ENCODE measurements at places on chromosomes 12 and 14.

GRCh38 chr12:38628288-38628687 is 277.1 kb downstream of the CPNE8 start:
- DNase-seq: no peak

DNA sequence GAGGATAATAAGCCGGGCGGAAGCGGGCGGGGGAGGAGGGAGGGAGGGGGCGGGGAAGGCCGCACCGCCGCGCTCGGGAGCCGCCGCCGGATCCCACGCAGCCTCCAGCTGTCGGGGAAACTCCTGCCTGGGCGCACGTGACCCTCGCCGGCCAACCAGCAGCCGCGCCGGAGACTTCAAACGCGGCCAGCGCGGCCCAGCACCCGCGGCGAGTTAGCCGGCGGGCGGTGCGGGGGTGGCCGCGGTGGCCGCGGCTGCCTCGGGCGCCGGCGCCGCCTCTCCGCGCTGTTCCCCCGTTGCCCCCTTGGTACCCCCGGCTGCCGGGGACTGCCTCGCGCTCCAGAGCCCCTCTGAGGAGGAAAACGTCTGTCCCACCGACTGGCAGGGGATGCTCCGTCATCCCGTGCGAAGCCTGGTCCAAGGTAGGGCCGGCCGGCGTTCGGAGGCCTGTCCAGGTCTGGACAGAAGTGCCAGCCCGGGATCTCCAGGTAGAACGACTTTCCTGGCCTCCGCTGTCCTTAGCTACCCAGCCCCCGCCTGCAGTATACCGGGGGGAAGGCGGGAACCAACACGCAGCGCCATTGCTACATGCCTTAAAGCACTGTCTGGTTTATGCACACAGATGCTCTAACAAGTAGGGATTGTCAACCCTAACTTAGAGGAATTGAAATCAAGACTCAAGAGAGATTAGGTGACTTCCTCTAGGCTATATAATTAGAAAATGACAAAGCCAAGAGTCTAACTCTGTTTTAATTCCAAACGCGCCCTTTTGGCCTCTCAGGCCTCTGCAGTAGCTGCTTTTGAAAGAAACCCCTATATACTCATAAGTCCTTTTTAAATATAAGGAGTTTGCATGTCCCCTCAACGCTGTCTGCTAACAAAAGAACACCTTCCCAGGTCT is at the start of gene YAF2:
Gene YAF2 (minus strand): TSS at position 9 of the 901 bp plus-strand sequence. CDS start 68 bp downstream, outside the sequence.
- DNase-seq: peak; percentile 90

DNA sequence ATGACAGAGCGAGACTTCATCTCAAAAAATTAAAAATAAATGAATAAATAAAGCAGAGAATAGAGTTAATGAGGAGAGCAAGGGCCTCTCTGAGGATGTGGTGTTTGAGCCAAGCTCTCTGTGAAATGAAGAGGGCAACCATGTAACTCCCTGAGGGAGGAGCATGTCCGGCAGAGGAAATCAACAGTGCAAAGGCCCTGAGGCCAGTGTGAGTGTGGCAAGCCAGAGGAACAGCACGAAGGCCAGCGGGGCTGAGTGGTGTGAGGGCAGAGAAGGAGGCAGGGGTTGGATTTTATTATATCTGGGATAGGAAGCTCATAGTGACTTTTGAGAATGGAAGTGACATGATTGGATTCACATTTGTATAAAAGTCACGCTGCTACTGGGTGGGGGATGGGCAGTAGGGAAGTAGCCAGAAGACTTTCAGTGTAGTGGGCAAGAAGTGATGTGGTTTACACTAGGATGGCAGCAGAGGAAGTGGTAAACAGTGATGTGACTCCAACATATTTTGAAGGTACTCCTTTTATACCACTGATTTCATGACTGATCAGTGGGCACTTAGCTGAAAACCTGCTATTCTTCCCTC is 10.3 kb upstream of the LRP1-AS start:
- no peak for DNase-seq

DNA sequence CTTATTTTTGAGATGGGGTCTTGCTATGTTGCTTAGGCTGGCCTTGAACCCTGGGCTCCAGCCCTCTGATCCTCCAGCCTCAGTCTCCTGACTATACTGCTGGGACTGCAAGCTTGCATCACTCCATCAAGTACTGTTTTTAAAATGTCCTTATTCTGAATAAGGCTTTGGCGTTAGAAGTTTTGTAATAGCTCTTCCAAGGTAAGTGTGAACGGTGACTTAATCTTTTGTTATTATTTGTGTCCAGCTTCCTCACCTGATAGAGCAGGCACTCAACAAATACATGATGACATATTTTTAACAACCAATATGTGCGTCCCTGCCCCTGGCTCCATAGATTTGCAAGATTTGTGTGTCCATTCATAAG is 1.4 kb downstream of the C1RL start:
- DNase-seq: no peak

- DNase-seq: no peak
These were observed 5.2 kb downstream of the DPF3 start for GRCh38 chr14:72888636-72889201.

DNA sequence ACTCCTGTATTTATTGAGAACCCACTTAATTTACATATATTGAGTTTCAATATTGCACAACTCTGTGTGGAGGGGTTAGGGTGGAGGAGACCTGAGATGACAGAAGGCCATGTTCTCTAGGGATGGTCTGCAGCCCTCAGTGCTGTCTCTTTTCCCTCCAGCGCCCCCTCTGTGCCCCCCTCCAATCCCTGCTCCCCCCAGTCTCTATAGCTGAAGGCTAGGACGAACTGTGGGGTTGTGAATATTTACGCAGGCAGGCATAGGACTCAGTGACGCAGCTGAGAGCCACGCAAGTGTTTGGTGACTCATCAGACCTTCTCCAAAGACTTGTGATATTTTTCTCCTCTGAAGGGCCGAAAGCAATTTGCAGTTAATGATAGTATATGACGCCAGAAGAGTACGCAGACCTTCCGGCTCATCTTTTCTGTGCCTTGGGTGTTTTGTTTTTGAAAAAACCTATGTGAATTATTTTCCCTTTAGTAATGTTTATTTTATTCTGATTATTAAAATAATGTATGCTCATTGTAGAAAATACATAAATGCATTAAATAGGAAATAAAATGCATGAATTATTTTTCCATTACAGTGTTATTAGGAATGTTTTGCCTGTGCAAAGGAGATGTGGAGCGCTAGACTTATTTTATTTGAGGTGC is 85.3 kb downstream of the SLC25A47 start:
- DNase-seq: no peak

- DNase-seq: no peak
These were observed 12.0 kb downstream of the SLC15A4 start for GRCh38 chr12:128811806-128812205.

DNA sequence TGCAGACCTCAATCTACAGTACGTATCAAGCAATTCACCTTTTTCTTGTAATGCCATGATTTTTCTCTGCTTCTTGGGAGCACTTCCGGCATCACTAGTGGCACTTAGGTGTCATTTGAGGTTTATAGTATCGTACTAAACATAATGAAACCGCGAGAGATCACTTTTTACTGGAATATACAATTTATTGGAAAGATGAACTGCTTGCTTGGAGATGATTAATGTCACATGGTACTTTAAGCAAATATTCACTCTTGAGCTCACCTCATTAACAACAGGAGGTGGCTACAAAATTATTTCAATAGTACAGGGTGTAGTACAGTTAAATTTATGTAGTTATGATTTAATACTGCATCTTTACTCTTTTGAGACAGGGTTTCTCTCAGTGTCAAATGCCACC is 11.5 kb downstream of the FUT8 start:
- no peak for DNase-seq

DNA sequence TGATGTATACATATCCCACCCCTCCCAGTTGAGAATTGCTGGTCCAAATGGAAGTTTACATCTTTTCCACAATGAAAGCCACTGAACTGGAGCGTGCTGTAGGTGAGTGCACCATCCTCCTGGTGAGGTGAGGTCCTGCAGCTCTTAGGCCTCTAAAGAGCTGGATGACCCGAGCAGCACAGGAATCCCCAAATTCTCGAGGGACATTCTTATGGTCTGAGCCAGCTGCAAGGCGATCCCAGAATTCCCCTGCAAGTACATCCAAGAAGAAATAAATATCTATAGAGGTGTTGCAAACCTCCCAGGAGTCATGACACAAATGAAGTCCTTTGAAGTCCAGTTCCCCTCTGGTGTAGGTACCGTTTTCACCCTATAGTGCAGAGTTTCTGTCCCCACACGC is 24.0 kb downstream of the TMEM132C start:
- DNase-seq: no peak

DNA sequence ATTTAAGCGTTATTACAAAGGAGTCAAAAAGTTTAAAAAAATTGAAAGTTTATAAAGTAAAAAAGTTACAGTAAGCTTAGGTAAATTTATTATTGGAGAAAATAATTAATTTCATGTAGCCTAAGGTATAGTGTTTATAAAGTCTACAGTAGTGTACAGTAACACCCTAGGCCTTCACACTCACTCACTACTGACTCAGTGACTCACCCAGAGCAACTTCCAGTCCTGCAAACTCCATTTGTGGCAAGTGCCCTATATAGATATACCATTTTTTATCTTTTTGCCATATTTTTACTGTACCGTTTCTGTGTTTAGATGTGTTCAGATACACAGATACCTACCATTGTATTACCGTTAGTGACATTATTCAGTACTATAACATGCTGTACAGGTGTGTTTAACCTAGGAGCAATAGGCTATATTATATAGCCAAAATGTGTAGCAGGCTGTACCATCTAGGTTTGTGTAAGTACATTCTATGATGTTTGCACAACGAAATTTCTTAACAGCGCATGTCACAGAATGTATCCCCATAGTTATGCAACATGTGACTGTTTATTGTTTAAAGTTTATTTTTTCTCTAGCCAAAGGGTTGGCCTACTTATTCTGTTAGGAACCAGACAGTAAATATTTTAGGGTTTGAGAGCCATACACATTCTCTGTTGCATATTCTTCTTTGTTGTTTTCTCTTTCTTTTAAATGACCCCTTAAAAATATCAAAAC is 155.5 kb downstream of the PCNX1 start:
- DNase-seq: no peak

DNA sequence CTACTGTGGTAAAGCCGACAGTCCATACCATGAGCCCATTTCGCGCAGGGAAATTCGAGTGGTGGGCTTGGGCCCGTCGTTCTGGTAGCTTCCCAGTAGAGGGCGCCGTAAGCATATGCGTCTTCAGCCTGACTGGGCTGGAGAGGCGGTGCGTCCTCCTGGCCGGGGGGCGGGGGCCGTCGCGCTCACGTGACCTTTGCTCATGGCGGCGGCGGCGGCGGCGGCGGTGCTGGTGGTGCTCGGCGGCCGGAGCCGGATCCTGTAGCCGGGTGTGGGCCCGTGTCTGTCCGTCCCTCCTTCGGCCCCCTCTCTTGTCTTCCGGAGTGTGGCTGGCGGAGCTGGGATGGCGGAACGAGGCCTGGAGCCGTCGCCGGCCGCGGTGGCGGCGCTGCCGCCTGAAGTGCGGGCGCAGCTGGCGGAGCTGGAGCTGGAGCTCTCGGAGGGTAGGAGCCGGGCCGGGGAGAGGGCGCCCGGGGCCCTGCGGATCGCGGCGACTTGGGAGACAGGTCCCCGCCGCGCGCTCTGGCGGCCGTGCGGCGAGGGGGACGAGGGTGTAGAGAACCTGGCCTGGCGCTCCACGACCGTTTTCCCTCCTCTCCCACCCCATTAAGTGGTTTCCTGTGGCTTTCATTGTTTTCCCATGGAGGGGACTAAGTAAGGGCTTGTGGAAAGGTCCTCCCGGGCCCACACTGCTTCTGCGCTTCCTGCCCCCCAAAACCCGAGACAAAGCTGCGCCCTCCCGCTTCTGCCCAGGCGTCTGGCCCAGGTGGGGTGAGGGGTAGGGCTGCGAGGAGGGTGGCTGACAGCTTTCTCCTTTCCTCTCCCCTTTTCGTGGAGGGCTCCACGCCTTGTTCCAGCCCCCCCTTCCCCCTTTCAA is at the start of gene DIP2B:
Gene DIP2B (plus strand): TSS at position 188 of the 877 bp plus-strand sequence. CDS start 156 bp downstream, at position 344.
- DNase-seq: peak; percentile 88

DNA sequence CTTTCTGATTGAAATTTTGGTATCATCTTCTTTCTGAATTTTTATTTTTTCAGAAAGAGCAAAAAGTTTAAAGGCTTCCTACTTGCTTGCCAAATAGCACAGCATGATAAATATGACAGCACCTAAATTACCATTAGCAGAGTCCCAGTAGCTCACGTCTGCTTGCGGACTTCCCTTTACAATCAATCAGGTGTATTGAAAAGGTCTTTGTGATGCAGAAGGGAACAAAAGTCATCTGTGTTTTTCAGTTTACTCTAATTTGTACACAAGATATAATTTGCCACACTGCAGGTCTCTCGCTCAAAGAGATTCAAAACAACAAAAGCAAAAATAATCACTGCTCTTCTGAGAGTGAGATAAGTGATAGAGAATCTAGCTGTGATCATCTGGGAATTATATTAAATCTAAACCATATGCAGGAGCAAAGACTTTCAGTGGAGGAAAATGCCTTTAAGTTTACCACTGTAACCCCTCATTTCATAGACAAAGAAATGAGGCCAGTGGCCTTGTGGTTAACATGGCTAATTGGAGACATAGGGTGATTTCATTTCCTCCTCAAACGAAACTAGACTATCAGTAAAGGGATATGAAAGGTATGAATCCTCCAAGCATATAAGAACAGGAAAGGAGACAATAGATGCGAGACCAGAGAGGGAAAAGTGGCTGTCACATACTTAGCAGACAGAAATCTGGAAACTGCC is 240.8 kb upstream of the TMPO start:
- DNase-seq: peak; percentile 74

- no peak for DNase-seq
These were observed 11.9 kb upstream of the ATF7 start for GRCh38 chr12:53638057-53638456.

GRCh38 chr14:59161561-59162175 is 26.8 kb upstream of the DAAM1 start:
- DNase-seq: no peak

- no peak for DNase-seq
These were observed 36.3 kb downstream of the RPS29 start for GRCh38 chr14:49549881-49550280.

- no peak for DNase-seq
These were observed 39.2 kb downstream of the CDK17 start for GRCh38 chr12:96361074-96361473.

DNA sequence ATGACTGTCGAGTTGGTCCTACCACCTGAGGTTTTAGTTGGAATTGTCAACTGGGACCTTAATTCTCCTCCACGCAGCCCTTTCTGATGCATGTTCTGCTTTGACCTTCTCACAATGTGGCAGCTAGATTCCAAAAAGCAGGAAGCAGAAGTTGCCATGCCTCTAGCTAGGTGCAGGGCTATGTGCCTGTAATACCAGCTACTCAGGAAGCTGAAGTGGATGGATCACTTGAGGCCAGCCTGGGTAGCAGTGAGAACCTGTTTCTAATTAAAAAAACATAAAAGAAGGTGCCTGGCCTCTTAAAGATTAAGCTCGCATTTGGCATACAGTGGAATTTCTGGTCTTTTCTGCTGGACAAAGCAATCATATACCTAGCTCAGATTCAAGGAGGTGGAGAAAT is 77.1 kb downstream of the FGD4 start:
- no peak for DNase-seq

- DNase-seq: no peak
These were observed 191.5 kb upstream of the C14orf180 start for GRCh38 chr14:104388011-104388521.

DNA sequence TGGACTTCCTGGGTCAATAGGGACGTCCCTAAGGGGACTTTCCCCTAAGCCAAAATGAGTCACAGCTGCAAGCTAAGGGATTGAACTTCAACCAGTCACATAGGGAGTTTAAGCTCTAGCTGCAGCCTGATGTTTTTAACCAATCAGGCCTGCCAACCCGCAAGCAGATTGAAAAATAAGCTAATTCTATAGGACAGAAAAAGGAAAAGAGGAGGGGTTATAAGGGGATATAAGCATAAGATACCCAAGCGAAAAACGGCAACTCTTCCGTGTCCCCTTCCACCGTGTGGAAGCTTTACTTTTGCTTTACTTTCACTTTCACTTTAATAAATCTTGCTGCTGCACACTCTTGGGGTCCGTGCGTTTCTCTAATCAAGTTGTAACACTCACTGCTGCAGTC is 24.4 kb downstream of the ATP23 start:
- DNase-seq: no peak
